Sigmoid colon (tissue), 7 donors: ENCODE measurements at places on chromosomes 6 and 20. TPM values are rescaled to one million over a fixed set of nuclear protein-coding genes. Genes with fewer than 3 reads are reported as not detected.
A peak's percentile ranks its signal among the peaks of the same experiment; 100 is the strongest.

- H3K27me3 ChIP-seq: no peaks in the 10 kb centered on the region
- peak overlapping the region; percentile 83 for H3K27ac ChIP-seq
- H3K4me3 ChIP-seq: peak overlapping the region; percentile 61
- H3K36me3 ChIP-seq: no peaks in the 10 kb centered on the region
- DNase-seq: peak; percentile 66
- H3K4me1 ChIP-seq: peaks cover 12% of the 10 kb centered on the region
Measured at GRCh38 chr6:52420668-52421358, 671 bp downstream of the EFHC1 start.

DNA sequence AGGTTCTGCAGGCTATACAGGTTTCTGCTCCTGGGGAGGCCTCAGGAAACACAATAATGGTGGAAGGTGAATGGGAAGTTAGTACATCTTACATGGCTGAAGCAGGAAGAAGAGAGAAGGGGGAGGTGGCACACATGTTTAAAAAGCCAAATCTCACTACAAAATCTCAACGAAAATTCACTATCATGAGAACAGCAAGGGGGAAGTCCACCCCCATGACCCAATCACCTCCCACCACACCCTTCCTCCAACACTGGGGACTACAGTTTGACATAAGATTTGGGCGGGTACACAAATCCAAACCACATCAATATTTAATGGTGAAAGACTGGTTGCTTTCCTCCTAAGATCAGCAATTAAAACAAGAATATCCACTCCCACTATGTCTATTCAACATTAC lies 13.8 kb upstream of the POLR1H start:
- no peaks in the 10 kb centered on the region for H3K27me3 ChIP-seq
- H3K4me3 ChIP-seq: no peak overlapping the region
- H3K27ac ChIP-seq: no peak overlapping the region
- DNase-seq: no peak

- DNase-seq: no peak
- H3K4me1 ChIP-seq: peaks cover 35% of the 10 kb centered on the region
- H3K27ac ChIP-seq: no peak overlapping the region
- H3K27me3 ChIP-seq: no peaks in the 10 kb centered on the region
Measured at GRCh38 chr6:139766796-139767195, 392.3 kb upstream of the CITED2 start.

- no peak for DNase-seq
- H3K36me3 ChIP-seq: no peaks in the 10 kb centered on the region
- peaks cover 9% of the 10 kb centered on the region for H3K4me1 ChIP-seq
- no peak overlapping the region for H3K4me3 ChIP-seq
- no peaks in the 10 kb centered on the region for H3K27me3 ChIP-seq
Measured at GRCh38 chr20:41592516-41593216, 25.5 kb downstream of the CHD6 start.

GRCh38 chr6:17278289-17279063 lies 2.7 kb upstream of the RBM24 start:
- DNase-seq: no peak
- no peak overlapping the region for H3K4me3 ChIP-seq
- no peaks in the 10 kb centered on the region for H3K36me3 ChIP-seq
- peaks cover 29% of the 10 kb centered on the region for H3K4me1 ChIP-seq

GRCh38 chr20:2108987-2109386 lies 7.4 kb downstream of the STK35 start:
- DNase-seq: no peak
- H3K27ac ChIP-seq: peak overlapping the region; percentile 63
- peaks cover 92% of the 10 kb centered on the region for H3K4me1 ChIP-seq
- no peak overlapping the region for H3K4me3 ChIP-seq
- no peaks in the 10 kb centered on the region for H3K27me3 ChIP-seq
- H3K36me3 ChIP-seq: no peaks in the 10 kb centered on the region

DNA sequence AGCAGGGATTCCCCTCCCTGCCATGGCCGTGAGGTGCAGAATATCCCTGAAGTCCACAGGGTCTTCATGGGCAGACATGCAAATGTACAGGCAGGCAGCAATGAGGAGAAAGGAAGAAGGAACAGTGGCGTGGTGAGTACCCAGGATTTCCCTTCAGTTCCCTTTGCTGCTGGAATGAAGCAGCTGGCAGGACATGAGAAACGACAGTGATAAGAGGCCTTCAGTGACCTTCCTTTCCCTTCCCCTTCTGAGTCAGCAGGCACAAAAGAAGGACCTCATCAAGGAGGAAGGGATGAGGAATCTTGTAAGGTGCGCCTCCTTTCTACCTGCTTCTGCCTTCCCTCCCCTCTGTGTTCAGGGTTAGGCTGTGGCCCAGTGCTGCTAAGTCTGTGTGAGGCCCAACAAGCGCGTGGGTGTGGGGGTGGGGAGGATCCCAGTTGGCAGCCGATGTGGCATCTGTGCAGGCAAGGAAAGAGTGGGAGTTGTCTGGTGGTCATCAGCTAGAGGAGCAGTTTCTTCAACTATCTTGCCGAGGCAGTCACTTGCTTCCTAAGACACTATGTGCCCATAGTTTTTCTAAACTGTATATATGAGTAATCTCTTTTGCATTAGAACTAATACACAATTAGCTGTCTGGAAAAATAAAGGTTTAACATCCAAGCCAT lies 29.5 kb upstream of the FBXO9 start:
- no peak overlapping the region for H3K4me3 ChIP-seq
- peaks cover 21% of the 10 kb centered on the region for H3K4me1 ChIP-seq
- H3K36me3 ChIP-seq: peaks cover 11% of the 10 kb centered on the region
- no peaks in the 10 kb centered on the region for H3K27me3 ChIP-seq
- no peak overlapping the region for H3K27ac ChIP-seq

- H3K27ac ChIP-seq: no peak overlapping the region
- H3K4me3 ChIP-seq: no peak overlapping the region
- no peak for DNase-seq
- no peaks in the 10 kb centered on the region for H3K4me1 ChIP-seq
- no peaks in the 10 kb centered on the region for H3K27me3 ChIP-seq
- no peaks in the 10 kb centered on the region for H3K36me3 ChIP-seq
Measured at GRCh38 chr6:138765896-138766655, 7.5 kb upstream of the CCDC28A start.

DNA sequence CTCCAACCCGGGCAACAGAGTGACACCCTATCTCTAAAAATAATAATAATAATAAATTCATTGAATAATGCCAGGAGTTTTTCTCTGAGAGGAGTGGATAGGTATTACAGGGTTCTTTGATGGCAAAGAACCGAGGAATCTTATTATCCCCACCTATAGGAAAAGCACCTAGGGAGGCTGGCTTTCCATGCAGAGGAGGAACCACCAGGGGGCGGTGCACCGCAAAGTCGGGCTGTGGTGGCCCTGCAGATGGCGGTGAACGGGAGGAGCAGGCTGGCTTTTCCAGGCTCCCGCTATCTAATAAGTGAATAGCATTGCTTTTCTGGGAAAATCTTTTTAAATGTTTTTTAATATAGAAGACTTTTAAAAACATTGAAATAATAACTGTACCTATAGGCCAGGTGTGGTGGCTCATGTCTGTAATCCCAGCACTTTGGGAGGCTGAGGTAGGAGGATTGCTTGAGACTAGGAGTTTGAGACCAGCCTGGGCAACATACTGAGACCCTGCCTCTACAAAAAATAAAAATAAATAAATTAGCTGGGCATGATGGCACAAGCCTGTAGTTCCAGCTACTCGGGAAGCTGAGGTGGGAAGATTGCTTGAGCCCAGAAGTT lies 864.2 kb downstream of the KIF16B start:
- H3K4me3 ChIP-seq: no peak overlapping the region
- H3K27ac ChIP-seq: no peak overlapping the region
- H3K36me3 ChIP-seq: no peaks in the 10 kb centered on the region
- no peaks in the 10 kb centered on the region for H3K4me1 ChIP-seq
- no peaks in the 10 kb centered on the region for H3K27me3 ChIP-seq

DNA sequence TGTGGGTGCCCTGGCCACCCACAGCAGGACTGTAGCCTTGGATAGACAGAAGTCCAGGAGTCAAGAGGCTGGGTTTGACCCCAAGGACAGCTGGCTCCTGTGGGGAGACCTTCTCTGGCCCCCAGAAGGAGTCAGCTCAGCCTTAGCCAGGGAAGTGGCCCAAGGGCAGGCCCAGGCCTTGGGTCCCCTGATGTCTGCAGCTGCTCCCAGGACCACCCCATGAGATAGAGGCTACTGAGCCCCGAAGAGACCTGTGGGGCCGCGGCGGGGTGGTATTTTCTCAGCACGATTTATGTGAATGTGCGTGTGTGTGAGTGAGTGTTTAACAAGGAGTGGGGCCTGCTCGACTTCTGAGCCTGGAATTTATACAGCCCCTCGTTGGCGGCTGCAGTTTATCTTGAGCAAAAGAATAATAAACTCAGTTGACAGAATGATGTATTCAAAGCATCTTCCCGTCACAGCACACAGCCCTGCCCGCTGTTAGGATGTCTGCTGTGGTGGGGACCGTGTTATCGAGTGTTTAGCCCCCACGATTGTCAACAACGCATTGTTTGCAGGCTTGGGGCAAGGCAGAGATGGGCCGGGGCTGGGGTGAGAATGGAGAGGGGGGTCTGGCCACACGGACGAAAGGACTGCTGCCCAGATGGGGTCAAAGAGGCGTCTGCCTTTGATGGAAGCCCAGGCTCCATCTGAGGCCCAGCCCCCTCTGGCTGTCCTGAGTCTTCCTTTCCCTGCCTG lies 163.3 kb downstream of the VEGFA start:
- peak; percentile 41 for DNase-seq
- H3K27me3 ChIP-seq: no peaks in the 10 kb centered on the region
- no peak overlapping the region for H3K27ac ChIP-seq
- H3K4me3 ChIP-seq: no peak overlapping the region
- no peaks in the 10 kb centered on the region for H3K4me1 ChIP-seq
- no peaks in the 10 kb centered on the region for H3K36me3 ChIP-seq

- peaks cover 16% of the 10 kb centered on the region for H3K4me1 ChIP-seq
- H3K27ac ChIP-seq: no peak overlapping the region
- H3K27me3 ChIP-seq: no peaks in the 10 kb centered on the region
- no peak overlapping the region for H3K4me3 ChIP-seq
- DNase-seq: peak; percentile 41
- H3K36me3 ChIP-seq: no peaks in the 10 kb centered on the region
Measured at GRCh38 chr6:157978021-157978783, 3.5 kb upstream of the SYNJ2 start.

- no peaks in the 10 kb centered on the region for H3K4me1 ChIP-seq
- no peaks in the 10 kb centered on the region for H3K27me3 ChIP-seq
- no peak overlapping the region for H3K27ac ChIP-seq
- H3K4me3 ChIP-seq: no peak overlapping the region
Measured at GRCh38 chr6:142275236-142276006, 26.4 kb upstream of the ADGRG6 start.

- H3K27ac ChIP-seq: peak overlapping the region; percentile 23
- no peak for DNase-seq
- no peaks in the 10 kb centered on the region for H3K4me1 ChIP-seq
Measured at GRCh38 chr6:71463061-71463460, 174.4 kb downstream of the OGFRL1 start.

DNA sequence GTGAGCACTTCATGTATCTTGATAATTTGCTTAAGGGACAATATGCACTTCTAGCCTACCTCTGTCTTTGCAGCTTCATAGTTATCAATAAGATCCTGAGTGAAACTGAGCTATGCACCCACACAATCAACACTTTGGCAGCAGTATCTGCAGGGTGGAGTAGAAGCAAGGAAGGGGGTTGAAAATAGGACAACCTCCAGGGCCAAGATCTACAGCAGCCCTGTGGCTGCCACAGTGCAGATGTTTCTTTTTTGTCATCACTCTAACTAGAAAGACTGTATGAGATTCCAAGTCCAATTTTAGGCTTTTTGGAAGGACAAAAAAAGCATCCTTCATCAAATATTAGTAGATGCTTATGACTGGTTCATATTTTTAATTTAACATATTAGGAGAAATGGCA lies 336.1 kb upstream of the CITED2 start:
- H3K27ac ChIP-seq: no peak overlapping the region
- no peak overlapping the region for H3K4me3 ChIP-seq
- peaks cover 31% of the 10 kb centered on the region for H3K4me1 ChIP-seq
- H3K36me3 ChIP-seq: no peaks in the 10 kb centered on the region
- DNase-seq: no peak
- no peaks in the 10 kb centered on the region for H3K27me3 ChIP-seq

- no peaks in the 10 kb centered on the region for H3K27me3 ChIP-seq
- DNase-seq: no peak
- H3K27ac ChIP-seq: no peak overlapping the region
- no peaks in the 10 kb centered on the region for H3K4me1 ChIP-seq
- no peak overlapping the region for H3K4me3 ChIP-seq
Measured at GRCh38 chr6:112744827-112745226, 397.7 kb downstream of the RFPL4B start.

GRCh38 chr6:65988006-65988405 lies 281.0 kb upstream of the EYS start:
- H3K36me3 ChIP-seq: no peaks in the 10 kb centered on the region
- DNase-seq: no peak
- no peak overlapping the region for H3K27ac ChIP-seq
- no peaks in the 10 kb centered on the region for H3K27me3 ChIP-seq
- H3K4me3 ChIP-seq: no peak overlapping the region
- H3K4me1 ChIP-seq: no peaks in the 10 kb centered on the region

GRCh38 chr6:131382631-131383030 lies 190.4 kb upstream of the ARG1 start:
- no peak for DNase-seq
- no peaks in the 10 kb centered on the region for H3K4me1 ChIP-seq
- H3K27ac ChIP-seq: no peak overlapping the region
- H3K27me3 ChIP-seq: no peaks in the 10 kb centered on the region

DNA sequence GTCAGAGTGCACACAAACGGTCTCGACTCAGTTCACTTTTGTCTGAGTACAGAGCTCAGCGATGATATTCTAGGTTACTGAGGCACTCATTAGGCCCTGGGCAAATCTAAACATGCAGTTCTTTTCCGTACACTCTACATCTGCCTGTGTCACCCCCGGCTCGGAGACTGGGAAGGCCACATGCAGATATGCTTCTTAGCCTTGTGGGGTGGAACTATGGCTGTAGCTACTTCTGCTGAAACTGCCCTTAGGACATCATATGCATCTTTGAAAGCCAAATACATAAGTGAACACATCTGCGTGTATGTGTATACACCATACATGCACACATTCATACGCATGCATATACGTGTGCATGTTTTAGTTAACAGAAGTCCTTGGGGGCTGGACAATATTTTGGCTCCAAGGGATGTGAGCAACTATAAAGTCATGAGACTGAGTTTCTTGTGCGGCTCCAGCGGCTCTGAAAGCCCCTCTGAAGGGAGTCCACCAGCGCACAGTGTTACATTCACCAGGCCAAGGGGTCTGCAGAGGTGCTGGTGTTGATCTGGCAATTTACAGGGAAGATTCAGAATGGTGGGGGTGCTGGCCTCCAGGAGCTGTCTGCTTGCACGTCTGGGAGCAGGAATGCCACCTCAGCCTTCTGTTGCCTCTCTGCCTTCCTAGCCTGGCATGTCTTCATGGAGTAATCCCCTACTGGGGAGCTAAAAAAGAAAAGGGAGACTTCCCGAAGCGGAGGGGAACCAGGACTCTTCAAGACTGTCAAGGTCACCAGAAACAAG lies 31.6 kb downstream of the PSMG4 start:
- H3K4me1 ChIP-seq: peaks cover 11% of the 10 kb centered on the region
- peak; percentile 51 for DNase-seq
- H3K27ac ChIP-seq: no peak overlapping the region
- H3K4me3 ChIP-seq: no peak overlapping the region
- H3K36me3 ChIP-seq: no peaks in the 10 kb centered on the region

CCN6 gene
- not detected for total RNA-seq

NDUFAF4 gene
- total RNA-seq: 15.1 TPM

SNX3 gene
- total RNA-seq: 215 TPM

ASIP gene
- not detected for total RNA-seq

IPCEF1 gene
- 0.66 TPM for total RNA-seq

GTSF1L gene
- total RNA-seq: not detected

HLA-DQB2 gene
- not detected for total RNA-seq

ULBP3 gene
- total RNA-seq: 0.95 TPM

HMGCLL1 gene
- 7.5 TPM for total RNA-seq
